Activated B cell treated with CpG ODN at 0.5 μM for 24 hours (primary cell): ENCODE measurements at places on chromosomes 5 and 9. TPM values are rescaled to one million over a fixed set of nuclear protein-coding genes. Genes with fewer than 3 reads are reported as not detected.

DNA sequence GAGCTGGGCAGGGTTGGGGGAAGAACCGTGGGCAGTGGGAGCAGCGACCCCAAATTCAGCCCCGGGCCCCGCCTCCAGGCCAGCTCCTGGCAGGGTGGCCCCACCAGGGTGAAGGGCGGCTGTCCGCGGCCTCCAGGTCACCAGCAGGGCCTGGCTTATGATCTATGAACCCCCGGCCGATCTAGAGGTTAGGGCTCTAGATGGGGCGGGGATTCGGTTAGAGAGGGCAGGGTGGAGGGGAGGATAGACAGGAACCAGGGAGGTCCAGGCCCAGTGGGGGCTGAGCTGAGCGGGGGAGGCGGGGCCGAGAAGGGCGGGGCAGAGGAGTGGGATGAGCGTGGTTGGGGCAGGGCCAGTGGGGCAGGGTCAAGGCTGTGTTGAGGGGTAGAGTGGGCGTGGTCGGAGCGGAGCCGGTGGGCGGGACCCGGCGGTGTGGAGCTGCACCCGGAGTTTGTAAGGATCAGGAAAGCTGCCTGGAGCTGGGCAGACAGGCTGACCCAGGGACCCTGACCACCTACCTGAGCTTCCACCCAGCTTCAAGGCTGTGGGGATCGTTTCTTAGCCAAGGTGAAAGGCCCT is 29.3 kb upstream of the OBP2B start:
- peaks cover 10% of the 10 kb centered on the region for H3K4me1 ChIP-seq
- no peaks in the 10 kb centered on the region for H3K36me3 ChIP-seq
- peak; percentile 27 for DNase-seq
- H3K27ac ChIP-seq = no peak overlapping the region

- peaks cover 2% of the 10 kb centered on the region for H3K27me3 ChIP-seq
- peaks cover 10% of the 10 kb centered on the region for H3K4me1 ChIP-seq
- H3K4me3 ChIP-seq = no peak overlapping the region
These were observed 2.6 kb downstream of the PPP1R26 start for GRCh38 chr9:135482015-135482754.

GRCh38 chr9:136521537-136521936 is 24.3 kb downstream of the NOTCH1 start:
- peaks cover 7% of the 10 kb centered on the region for H3K4me1 ChIP-seq
- H3K27me3 ChIP-seq = no peaks in the 10 kb centered on the region
- no peak overlapping the region for H3K4me3 ChIP-seq

DNA sequence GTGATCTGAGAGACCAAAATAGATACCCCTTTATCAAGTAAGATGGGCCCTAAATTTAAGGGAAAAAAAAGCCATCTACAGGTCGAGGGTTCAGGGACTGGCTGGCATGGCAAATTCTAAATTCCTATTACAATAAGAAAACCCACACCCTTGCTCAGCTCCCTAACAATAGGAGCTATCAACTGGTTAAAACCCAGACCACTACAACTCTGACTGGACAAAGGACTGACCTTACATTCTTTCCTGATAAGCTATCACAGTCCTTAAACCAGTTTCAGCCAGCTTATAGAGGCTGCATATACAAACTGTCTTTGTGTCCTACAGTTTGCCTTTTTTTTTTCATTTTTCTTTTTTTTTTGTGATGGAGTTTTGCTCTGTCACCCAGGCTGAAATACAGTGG is 803.6 kb downstream of the NR2F1-AS1 start:
- H3K36me3 ChIP-seq = no peaks in the 10 kb centered on the region
- H3K27me3 ChIP-seq = no peaks in the 10 kb centered on the region
- H3K4me1 ChIP-seq = no peaks in the 10 kb centered on the region
- no peak overlapping the region for H3K27ac ChIP-seq

DNA sequence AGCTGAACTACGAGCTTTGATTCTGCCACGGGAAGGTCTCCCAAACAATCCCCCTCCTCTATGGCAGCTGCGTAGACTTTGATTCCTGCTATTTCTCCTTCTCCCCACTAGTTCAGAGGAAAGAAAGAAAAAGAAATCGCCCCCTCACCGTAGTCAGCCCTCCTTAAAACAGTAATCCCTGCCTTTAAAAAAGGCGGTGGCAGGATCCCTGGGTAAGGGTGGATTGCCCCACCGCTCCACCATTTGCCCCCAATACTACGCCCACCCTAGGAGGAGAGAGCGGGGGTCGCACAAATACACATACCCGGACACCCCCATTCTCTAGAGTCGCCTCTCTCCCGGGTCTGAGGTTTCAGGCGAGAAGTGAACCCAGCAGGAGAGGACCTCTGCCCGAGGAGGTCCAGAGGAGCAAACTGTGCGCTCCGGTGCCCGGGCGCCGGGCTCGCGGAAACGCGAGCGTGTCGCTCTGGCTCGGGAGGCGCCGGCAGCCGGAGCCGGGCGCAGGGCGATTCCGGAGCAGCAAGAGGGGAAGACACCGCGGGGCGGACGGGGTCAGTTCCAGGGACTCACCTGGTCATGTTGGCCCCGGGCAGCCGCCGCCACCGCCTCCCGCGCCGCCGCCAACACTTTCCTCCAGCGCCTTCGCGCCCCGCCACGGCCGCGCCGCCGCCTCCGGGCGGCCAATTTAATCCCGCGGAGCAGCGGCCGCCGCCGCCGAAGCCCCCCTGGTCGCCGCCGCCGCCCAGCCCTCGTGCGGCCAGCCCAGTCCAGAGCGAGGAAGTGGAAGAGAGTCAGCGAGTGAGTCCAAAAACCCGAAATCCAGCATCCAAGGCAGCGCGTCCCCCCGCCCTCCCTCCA is 1057.7 kb upstream of the DMAC1 start:
- H3K4me3 ChIP-seq = peak overlapping the region; percentile 38
- H3K4me1 ChIP-seq = peaks cover 15% of the 10 kb centered on the region
- no peaks in the 10 kb centered on the region for H3K36me3 ChIP-seq
- no peak overlapping the region for H3K27ac ChIP-seq
- H3K27me3 ChIP-seq = peaks cover 37% of the 10 kb centered on the region
- DNase-seq = no peak

GRCh38 chr9:110338143-110338542 is 480 bp upstream of the TXNDC8 start:
- DNase-seq = no peak
- no peak overlapping the region for H3K4me3 ChIP-seq
- H3K36me3 ChIP-seq = no peaks in the 10 kb centered on the region
- peaks cover 8% of the 10 kb centered on the region for H3K4me1 ChIP-seq
- H3K27ac ChIP-seq = no peak overlapping the region
- H3K27me3 ChIP-seq = peaks cover 9% of the 10 kb centered on the region

GRCh38 chr9:109383947-109384346 is 63.1 kb upstream of the EPB41L4B start:
- peak overlapping the region; percentile 36 for H3K27ac ChIP-seq
- peaks cover 24% of the 10 kb centered on the region for H3K27me3 ChIP-seq
- H3K4me3 ChIP-seq = no peak overlapping the region
- H3K36me3 ChIP-seq = no peaks in the 10 kb centered on the region
- H3K4me1 ChIP-seq = peaks cover 18% of the 10 kb centered on the region

DNA sequence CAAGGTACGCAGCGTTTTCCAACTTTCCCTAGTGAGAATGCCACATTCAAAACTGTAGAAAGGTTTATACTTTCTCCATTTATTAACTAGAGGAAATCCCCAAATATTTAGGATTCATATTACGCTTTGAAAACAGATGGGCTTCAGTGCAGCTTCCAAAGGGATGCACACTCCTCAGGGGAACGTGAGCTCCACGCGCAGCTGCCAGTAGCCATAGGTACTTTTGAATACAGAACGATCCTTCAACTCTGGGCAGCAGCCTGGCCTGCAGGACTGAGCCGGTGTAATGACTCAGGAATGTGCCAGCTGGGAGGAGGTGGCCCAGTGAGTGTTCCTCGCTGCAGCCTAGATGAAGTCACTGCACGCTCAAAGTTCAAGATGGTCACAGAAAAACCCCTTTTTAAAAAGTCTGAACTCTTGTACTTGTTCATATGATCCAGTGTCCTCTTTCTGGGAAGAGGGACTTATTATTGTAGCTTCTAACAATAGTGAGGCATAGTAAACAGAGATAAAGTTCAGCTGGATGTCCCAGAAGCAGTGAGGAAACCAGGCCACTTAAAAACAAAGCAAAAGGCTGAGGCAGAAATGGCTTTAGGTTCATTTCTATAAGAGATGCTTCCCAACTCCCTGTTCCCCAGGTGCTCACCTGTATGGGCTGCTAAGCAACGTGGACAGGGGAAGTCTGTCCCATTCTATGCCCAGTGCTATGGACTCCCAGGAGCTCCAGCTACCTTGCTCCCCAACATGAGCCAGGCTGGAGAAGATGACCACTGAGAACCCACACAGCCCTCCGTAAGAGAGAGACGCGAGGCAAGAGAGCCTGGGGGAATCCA is 130.0 kb downstream of the LHFPL2 start:
- no peaks in the 10 kb centered on the region for H3K27me3 ChIP-seq
- H3K4me1 ChIP-seq = no peaks in the 10 kb centered on the region
- H3K4me3 ChIP-seq = no peak overlapping the region

DNA sequence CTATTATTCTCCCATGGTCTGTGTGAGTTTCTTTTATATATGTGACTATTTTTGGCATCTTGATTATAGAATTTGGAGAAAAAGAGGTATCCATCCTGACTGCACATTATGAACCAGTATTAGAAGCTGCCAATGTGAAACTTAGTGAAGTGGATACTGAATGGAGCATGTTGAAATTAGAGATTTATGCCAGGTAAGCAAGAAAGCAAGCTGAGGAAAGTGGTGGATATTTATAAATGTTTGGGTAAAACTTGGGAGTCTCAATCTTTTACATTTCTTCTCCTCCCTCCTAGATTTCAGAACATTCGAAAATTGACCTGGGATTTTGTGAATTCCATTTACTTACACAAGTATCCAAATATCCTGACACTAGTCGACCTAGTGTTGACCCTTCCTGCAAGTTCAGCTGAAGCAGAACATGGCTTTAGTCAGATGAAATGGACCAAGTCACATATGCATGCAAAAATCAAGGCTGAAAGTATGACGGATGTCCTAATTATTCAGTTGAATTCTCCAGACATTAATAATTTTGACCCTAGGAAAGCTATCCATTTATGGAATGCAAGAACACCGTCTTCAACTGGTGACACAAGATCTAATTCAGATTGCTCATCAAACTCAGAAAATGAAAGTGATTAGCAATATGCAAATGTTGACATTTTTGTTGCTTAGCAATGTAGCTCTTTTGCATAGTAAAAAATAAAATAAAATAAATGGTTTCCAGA is 66.8 kb upstream of the IL7R start:
- DNase-seq = no peak
- H3K36me3 ChIP-seq = no peaks in the 10 kb centered on the region
- H3K27me3 ChIP-seq = no peaks in the 10 kb centered on the region
- no peaks in the 10 kb centered on the region for H3K4me1 ChIP-seq
- H3K27ac ChIP-seq = no peak overlapping the region

GRCh38 chr5:90602681-90603080 is 44.1 kb downstream of the ADGRV1 start:
- peaks cover 5% of the 10 kb centered on the region for H3K27me3 ChIP-seq
- no peaks in the 10 kb centered on the region for H3K36me3 ChIP-seq
- no peaks in the 10 kb centered on the region for H3K4me1 ChIP-seq

DNA sequence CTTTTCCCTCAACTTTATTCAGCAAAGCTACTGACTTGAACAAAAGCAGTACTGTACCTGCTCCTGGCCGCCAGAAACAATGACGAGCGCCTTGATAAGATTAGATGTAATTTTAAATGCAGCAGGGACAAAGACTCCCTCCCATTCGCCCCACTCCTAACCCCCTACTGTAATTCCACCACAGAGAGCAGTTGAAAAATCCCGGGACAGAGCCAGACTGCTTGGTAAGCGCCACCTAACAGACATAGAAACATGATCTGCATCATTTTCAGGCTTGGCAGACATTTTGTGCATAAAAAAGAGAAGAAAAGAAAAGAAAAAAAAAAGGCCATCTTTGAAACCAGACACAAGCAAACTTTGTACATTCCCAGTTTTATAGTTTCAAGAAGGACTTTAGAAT is 81.9 kb downstream of the ISL1 start:
- H3K27ac ChIP-seq = no peak overlapping the region
- DNase-seq = no peak
- H3K4me1 ChIP-seq = no peaks in the 10 kb centered on the region
- no peaks in the 10 kb centered on the region for H3K27me3 ChIP-seq
- no peaks in the 10 kb centered on the region for H3K36me3 ChIP-seq

DNA sequence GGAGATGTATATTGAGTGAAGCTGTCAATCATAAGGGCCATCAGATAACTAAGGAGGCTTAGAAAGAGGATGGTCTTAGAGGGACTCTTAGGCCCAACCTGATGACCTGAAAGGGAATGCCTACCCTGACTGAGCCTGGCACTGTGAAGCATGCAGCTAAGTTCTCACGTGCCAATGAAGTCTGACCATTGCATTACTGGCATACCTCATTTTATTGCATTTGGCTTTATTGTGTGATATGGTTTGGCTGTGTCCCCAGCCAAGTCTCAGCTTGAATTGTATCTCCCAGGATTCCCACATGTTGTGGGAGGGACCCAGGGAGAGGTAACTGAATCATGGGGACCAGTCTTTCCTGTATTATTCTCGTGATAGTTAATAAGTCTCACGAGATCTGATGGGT is 421.6 kb upstream of the SGCD start:
- H3K4me3 ChIP-seq = no peak overlapping the region
- no peaks in the 10 kb centered on the region for H3K4me1 ChIP-seq
- no peak overlapping the region for H3K27ac ChIP-seq
- DNase-seq = no peak

DNA sequence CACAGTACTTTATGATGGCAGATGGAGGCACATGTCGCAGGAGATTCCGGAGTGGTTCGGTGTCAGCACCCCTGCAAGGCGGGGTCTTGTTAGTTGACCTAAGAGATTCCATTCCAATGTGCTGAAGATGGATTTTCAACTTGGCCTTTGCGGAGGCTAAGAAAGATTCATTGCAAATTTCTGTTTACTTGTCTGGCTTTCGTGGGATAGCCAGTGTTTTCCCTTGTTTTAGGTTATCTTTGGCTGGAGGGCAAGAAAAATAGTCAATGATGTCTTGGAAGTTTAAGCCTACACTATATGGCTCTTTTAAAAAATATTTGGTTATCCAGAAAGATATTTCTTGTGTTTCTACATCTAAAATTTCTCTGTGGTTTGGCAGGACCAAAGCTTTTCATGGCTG is 123.6 kb upstream of the PTCH1 start:
- peaks cover 26% of the 10 kb centered on the region for H3K27me3 ChIP-seq
- H3K36me3 ChIP-seq = no peaks in the 10 kb centered on the region

HRCT1 gene
- not detected in 2 replicates for total RNA-seq

UNC5A gene
- total RNA-seq = not detected in 2 replicates

TCOF1 gene
- total RNA-seq = 74.7 and 76.1 TPM in 2 replicates

PLGRKT gene
- total RNA-seq = 57.1 and 59.7 TPM in 2 replicates

CAVIN4 gene
- total RNA-seq = 0.09 TPM in 1 of 2 replicates, not detected in the other

NMUR2 gene
- total RNA-seq = not detected in 2 replicates

ORM2 gene
- total RNA-seq = not detected in 2 replicates
